Astrocyte of the cerebellum (primary cell): ENCODE measurements at places on chromosomes 12 and 14.

- peak; percentile 36 for DNase-seq
Observed at GRCh38 chr14:76773188-76773885, 12.1 kb downstream of the VASH1 start.

DNA sequence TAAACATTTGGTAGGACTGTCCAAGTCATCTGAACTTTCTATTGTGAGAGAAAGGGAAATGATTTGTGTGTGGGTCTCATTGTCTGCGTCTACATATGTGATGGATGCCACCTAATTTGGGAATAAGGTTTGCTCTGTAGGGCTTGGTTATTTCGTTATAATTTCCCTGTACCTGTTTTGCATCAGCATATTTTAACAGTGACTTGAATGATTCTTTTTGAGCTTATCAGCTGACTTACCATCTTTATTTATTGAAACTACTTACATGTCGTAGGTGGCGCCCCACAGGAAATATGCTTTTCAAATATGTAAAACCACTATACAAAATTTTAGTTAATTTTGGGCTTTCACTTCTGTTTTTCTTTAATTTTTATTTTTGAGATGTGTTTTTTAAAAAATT is 56.5 kb upstream of the BCAT1 start:
- no peak for DNase-seq

GRCh38 chr12:9115731-9116559 is at the start of gene A2M:
Gene A2M, minus strand, starts transcription at chr12:9115919. Its CDS starts 70 bp downstream, at chr12:9115849.
- DNase-seq: peak; percentile 1

GRCh38 chr14:42931308-42931707 is 1324.6 kb downstream of the LRFN5 start:
- DNase-seq: no peak

GRCh38 chr14:60544659-60545058 is 35.7 kb downstream of the SIX6 start:
- no peak for DNase-seq

DNA sequence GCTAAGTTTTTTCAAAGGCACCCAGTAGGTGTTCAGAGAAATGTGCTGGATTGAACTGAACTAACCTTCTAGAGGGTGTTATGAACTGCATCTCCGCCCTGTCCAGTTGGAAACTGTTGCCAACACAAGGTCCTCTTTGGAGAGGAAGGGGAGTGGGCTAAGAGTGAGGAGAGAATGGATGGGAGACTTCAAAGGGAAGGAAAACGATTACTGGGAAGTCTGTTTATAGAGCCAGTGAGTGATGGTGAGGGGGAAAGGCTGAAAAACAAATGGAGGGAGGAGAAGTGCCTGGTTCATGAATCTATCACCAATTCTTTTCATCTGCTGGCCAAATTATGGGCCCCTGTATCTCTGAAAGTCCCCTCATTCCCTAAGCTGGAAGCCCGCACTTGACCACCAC is 86.0 kb upstream of the TBX5 start:
- DNase-seq: no peak

- peak; percentile 28 for DNase-seq
Observed at GRCh38 chr12:80187660-80188090, 88.3 kb downstream of the OTOGL start.

- no peak for DNase-seq
Observed at GRCh38 chr14:88553886-88554456, 836 bp downstream of the PTPN21 start.

DNA sequence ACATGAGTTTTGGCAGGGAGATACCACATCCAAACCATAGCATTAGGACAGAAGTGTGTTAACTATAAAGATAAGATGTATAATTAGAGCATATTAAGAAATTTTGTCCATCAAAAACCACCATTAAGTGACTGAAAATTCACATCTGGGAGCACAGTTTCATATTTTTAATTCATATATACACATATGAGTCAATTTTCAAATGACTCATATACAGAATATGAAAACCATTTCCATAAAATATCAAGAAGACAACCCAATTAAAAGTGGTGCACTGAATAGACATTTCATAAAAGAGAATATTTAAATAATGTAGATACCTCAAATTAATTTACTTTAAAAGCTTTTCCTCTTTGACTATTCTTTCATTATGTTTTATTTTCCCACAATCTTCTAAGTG is 25.3 kb downstream of the MUCL1 start:
- DNase-seq: no peak

- DNase-seq: no peak
Observed at GRCh38 chr12:111842556-111843396, 748 bp downstream of the MAPKAPK5 start.

DNA sequence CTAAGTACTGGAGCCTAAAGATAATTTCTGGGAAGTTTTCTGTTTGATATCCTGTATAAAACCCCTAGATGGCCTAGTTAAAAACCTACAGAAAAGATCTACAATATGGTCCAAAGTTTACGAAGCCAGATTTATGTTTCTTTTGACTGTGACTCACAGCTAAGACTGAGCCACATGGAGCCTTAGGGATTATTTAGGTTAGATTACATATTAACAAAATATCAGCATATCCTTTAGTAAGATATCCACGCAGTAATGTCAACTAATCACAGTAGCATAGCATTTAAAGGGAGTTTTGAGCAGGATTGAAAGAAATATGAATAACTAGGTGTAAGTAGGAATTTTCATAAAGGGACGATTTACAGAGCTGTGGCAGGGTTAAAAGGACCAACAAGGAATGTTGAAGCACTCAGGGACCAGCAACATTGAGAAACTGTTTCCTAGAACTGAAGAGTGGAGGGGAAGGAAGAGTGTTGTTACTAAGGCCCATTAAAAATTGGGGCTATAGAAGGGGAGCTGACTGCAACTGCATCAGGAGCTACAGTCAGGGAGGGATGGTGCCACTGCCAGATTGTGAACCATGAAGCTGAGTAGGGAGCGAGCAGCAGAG is 155.5 kb downstream of the DACT1 start:
- DNase-seq: no peak

DNA sequence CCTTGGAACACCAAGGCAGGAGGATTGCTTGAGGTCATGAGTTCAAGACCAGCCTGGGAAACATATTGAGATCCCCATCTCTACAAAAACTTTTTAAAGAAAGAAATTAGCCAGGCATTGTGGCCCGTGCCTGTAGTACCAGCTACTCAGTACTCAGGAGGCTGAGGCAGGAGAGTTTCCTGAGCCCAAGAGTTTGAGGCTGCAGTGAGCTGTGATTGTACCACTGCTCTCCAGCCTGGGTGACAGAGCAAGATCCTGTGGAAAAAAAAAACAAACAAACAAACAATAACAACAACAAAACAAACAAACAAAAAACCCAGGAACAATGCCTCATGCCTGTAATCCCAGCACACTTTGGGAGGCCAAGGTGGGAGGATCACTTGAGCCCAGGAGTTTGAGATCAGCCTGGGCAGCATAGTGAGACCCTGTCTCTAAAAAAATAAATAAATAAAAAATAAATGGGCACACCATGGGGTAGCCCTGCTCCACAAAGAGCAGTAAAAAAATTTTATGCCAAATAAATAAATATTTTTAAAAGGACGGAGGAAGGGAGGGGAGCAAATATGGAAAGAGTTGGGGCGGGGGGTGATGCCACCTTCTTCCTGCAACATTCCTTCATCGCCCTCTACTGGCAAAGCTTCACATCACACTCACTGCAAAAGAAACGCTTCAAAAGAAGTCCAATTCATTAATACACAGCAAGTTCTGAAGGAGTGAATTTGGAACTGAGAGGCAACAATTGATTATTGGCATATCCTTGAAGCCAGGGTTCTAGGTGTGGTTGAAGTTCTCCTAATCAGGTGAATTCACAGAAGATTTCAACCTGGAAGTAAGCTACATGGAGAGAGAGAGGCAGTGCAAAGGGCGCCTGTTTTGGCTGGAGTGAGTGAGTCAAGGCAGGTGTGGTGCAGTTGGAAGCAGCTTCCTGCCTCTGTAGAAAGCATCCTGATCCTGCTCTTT is 8.8 kb upstream of the GNPTAB start:
- peak; percentile 48 for DNase-seq

DNA sequence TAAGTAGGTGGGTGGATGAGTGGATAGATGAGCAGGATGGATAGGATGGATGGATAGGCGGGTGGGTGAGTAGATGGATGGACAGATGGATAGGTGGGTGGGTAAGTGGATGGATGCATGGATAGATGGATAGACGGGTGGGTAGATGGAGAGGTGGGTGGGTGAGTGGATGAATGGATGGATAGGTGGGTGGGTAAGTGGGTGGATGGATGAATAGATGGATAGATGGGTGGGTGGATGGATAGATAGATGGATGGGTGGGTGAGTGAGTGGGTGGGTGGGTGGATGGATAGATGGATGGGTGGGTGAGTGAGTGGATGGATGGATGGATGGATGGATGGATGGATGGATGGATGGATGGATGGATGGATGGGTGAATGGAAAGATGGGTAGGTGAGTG is 221.7 kb upstream of the NOS1 start:
- no peak for DNase-seq

GRCh38 chr14:104283197-104284106 is 145.1 kb downstream of the KIF26A start:
- no peak for DNase-seq

DNA sequence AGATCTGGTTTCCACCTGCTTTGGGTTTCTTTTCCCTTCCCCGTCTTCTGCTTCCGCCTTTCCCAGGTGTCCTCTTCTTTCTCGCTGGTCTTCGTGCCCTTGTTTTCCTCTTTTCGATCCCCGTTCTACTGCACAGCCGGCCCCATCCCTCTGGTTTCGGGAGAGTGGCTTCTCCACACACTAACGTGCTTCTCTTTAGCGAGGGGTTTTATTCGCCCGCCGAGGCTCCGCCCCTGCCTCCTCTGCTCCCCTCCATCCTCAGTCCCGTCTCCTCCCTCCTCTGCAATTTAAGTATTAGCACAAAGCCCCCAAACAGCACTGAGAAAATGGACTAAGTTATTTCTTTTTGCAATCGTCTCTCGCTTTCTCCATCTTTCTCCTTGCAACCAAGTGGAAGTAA is at the start of gene SLC7A8:
SLC7A8 (minus strand) TSS at position 182 of the 400 bp plus-strand sequence. CDS start 746 bp downstream, outside the sequence.
- no peak for DNase-seq

- no peak for DNase-seq
Observed at GRCh38 chr12:4956968-4957367, 47.3 kb downstream of the KCNA1 start.

DNA sequence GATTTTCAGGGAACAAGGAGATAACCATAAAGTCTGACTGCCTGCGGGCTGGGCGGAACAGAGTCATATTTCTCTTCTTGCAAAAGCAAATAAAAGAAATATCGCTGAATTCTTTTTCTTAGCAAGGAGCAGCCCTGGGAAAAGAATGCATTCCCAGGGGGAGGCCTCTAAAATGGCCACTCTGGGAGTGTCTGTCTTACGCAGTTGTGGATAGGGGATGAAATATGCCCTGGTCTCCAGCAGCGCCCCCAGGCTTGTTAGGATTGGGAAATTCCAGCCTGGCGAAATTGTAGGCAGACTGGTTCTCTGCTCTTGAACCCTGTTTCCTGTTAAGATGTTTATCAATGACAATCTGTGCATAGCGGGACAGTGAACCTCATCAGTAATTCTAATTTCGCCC is 40.5 kb downstream of the PCNX1 start:
- DNase-seq: no peak

DNA sequence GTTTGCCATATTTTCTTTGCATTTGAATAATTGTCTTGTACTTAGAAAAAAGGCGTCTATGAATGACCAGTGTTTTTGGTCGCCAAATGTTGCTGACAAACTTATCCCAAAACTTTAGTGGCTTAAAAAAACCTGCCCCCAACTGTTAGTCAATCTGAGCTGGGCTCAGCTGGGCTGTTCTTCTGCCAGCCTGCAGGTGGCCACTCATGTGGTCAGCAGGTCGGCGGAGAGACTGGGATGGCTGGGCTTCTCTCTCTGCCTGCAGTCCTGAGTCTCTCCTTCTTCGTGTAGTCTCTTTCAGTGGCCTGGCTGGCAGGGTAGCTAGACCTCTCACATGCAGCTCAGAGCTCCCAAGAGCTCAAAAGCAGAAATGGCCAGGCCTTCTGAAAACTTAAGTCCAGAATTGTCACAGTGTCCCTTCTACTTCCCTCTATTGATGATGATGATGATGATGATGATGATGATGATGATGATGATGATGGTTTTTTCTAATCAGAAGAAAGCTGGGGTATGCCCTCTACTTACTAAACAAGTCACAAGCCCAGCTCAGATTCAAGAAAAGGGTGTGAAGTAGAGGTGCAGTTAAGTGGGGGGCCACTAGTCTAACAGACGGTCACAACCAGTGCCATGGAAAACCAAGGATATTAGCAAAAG is 87.9 kb downstream of the PTPN11 start:
- DNase-seq: no peak

- no peak for DNase-seq
Observed at GRCh38 chr14:67424539-67424938, 12.6 kb upstream of the PLEK2 start.

DNA sequence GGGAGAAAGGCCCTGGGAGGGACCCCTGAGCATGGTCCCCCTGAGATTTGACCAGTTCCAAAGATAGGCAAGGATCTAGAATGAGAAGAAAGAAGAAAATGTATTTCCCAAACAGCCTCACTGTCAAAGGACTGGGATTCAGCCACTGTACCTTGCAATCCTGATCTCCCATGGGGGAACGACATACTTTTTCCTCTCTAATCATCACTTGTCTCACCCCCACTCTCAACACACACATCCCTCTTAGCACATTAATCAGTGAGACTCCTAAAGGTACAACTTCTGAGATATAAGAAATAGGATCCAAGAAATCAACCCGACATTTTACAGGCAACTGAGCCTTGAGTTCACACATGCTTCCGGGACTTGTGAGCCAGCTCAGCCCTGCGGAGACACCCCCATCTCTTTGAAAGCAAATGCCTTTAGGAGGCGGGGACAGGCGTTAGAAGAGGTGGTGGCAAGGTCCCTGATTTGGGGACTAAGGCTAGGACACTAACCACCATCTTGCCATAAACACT is 1.4 kb downstream of the MAP3K9 start:
- DNase-seq: no peak

DNA sequence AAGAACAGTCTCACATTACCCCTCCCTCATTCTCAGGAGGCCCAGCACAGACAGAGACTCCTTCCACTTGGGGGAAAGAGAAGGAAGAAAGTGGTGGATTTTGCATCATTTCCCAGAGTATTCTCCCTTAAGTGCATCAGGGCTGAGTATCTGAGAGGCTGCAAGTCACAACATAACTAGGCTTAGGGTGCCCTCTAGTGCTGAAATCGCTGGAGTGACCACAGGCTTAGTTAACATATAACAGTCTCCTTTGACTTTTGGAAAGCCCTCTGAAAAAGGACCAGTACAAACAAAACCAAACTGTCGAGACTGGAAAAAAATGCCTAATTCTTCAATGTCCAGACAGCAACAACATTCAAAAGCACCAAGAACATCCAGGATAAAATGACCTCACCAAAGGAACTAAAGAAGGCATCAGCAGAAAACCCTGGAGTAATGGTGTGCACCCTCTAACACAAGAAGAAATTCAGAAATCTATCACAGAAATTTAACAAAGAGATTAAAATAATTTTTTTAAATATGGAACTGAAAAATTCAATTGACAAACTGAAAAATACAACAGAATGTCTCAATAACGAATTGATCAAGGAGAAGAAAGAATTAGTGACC is 412.3 kb downstream of the RPS29 start:
- peak; percentile 72 for DNase-seq
